ENCODE measurements at places on chromosomes 5 and 9.

GRCh38 chr5:76456258-76456657 is 53.2 kb downstream of the IQGAP2 start:
- no peak for DNase-seq

DNA sequence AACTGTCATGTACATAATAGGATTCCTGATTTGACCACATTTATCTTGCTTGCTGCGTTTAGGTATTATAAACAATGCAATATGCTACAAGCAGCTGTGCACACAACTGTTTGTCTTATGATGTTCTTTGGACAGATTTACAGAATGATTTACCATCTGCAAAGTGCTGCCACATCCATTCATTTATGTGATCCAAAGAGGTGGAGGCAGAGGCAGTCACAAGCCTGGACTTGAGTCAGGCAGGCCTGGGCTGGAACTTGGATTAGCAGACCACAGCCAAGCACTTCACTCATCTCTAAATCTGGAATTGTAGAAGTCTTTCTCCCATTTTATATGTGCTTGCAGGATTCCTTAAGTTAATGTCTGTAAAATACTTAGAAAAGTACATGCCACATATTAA is 149.0 kb downstream of the INSYN2B start:
- no peak for DNase-seq

DNA sequence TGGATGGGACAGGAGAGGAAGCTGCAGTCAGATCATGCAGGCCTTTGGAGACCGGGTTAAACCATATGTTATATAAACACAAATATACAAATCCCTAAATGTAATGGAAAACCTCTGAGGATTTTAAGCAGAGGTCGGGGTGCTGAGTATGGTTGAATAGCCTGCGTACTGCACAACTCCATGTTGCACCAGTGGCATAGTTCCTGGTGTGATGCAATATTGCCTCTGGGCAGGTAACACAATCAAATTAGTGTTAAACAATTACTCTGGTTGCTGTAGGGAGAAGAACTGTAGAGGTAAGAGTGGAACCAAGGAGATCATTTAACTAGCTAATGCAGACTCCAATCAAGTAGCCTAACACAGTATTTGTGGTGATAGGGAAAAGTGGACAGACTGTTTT is 21.3 kb upstream of the RNF145 start:
- no peak for DNase-seq

- no peak for DNase-seq
Measured at GRCh38 chr9:98010445-98010844, 27.3 kb downstream of the ANP32B start.

Measured in globus pallidus (tissue), 1 donor.